ENCODE measurements at places on chromosomes 3 and 15.

DNA sequence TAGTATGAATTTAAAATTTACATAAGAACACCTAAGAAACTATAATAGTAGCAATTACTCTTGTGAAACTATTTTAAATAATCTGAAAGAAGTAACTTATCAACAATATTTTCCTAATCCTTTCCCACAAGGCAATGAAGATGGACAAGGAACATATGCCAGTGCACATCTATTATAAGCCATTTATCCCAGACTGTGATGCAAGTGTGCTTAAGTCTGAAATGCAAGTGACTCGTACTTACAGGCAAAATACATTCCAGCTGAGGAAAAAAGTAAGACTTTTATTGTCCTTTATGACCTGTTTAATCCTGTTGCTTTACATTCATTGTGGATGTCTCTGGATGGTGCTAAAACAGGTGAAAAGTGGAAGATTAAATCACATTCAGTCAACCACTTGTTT, 709.4 kb downstream of the ZNF385D start:
- no peak for DNase-seq

- DNase-seq: no peak
Measured at GRCh38 chr3:26636096-26636727, 13.6 kb downstream of the LRRC3B start.

DNA sequence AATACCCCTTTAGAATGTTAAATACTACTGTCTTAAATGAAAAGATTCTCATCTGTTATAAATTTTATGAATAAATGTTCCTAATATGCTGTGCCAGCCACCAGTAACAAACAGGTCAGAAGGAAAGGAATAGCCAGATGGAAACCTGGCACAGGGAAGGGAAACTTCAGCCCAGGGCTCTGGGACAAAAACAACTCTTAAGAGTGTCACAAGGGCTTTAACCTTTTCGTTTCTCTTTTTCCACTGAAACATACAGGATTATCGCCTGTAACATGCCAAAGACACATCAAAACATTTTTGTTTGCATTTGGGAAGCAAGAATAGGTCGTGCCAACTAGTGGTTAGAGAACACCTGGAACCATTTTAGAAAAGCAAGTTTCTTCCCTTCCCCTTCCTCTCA, 109.0 kb upstream of the NEDD4 start:
- DNase-seq: no peak

GRCh38 chr3:4408958-4409357, 58.1 kb downstream of the SUMF1 start:
- DNase-seq: no peak

- no peak for DNase-seq
Measured at GRCh38 chr15:48330105-48330785, 984 bp upstream of the DUT start.

DNA sequence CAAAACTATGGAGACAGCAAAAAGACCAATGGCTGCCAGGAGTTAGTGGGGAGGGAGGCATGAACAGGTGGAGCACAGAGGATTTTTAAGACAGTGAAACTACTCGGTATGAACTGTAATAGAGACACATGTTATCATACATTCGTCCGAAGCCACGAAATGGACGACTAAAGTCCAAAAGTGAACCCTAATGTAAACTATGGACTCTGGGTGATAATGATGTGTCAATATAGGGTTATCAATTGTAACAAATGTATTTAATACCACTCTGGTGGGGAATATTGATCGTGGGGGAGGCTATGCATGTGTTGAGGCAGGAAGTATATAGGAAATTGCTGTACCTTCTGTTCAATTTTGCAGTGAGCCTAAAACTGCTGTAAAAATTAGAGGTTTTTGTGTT, 107.0 kb downstream of the CPN2 start:
- no peak for DNase-seq

GRCh38 chr3:190532731-190533203, 18.9 kb downstream of the IL1RAP start:
- DNase-seq: no peak

GRCh38 chr3:60609446-60609845, 641.8 kb downstream of the FHIT start:
- DNase-seq: no peak

DNA sequence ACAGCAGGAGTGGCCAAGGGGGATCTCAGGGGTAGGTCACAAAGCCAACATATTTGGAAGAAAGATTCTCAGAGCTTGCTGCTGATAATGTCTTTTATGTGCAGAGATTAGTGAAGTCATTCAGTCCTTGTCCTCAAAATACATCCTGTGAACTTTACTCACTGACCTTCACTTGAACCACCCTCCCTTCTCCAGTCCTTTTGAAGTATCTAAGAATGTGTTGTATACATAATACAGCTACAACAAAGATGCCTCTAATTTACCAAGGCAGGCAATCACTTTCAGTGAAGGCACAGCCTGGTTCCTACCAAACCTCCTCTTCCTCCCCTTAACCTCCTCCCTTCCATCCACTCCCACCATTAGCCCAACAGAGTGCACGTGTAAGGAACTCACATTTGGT, 38.3 kb downstream of the ETV5 start:
- no peak for DNase-seq

DNA sequence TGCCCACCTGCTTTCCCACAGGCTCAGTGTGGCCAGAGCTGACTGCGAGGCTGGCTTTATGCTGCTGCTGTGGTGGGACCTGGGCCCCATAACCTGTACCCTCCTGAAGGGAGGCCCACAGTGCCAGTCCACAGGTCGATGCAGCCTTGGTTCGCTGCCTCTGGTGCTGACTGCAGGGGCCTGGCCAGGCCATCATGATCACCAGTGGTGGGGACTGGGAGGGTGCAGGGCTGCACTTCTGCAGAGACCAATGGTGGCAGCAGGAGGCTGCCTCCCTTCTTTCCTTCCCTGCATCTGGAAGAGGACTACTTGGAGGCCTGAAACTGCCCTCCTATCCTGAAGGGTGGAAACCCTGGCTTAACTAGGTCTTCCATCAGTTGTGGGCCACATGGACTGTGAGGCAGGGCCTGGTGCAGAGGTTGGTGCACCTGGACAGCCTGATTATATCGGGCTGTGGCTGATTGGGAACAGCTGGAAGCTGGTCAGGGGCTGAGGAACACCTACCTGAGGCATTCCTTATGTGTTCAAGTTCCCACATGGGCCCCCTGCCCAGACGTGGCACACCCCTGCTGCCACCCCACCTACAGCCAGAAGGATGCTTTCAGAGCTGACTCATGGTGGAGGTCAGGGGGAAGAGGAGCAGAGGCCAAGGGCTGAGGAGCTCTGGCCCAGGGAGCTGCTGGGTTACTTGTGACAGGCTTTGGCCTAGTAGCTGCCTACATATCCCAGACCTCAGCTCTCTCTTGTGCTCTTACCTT, 29.8 kb downstream of the POMGNT2 start:
- no peak for DNase-seq

GRCh38 chr3:62824965-62825592, 50.1 kb downstream of the CADPS start:
- DNase-seq: no peak

GRCh38 chr3:114194750-114195149, 15.9 kb upstream of the DRD3 start:
- no peak for DNase-seq

DNA sequence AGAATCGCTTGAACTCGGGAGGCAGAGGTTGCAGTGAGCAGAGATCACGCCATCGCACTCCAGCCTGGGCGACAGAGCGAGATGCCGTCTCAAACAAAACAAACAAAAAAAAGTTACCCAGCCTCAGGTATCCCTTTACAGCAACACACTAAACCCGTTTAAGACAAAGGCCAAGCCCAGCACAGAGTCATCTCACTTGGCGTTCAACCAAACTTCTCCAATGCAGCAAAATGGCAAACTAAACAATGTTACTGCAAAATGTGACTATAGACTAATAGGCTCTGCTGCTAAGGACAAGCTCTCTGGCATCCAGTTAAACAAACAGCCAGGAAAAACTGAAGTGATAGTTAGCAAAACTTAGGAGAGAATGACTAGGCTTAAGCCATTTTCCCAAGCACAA, 6.4 kb upstream of the FAM219B start:
- DNase-seq: no peak

GRCh38 chr3:101200461-101200860, 119.9 kb downstream of the IMPG2 start:
- no peak for DNase-seq

- no peak for DNase-seq
Measured at GRCh38 chr3:148023994-148024393, 614.8 kb downstream of the ZIC1 start.

DNA sequence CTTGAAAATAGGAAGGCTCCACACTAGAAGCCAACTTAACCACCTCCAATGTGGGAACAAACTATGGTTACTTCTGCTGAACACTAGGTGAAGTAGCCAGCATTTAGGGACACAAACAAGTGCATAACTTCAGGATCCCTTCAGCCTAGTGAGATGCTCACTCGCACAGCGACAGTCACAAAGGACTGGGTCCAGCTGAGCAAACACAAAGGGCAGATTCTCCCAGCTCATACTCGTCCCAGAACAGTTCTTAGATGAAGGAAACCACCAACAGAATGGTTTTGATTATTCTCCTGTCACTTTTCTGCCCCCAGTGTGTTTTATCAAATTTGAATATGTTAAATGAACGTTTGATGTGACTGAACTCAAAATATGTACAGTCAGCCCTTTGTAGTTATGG, 201.6 kb downstream of the KCNAB1 start:
- no peak for DNase-seq

- DNase-seq: no peak
Measured at GRCh38 chr15:63836579-63836978, 2.8 kb upstream of the HERC1 start.

GRCh38 chr3:190227064-190227463, 95.2 kb downstream of the CLDN1 start:
- DNase-seq: no peak

DNA sequence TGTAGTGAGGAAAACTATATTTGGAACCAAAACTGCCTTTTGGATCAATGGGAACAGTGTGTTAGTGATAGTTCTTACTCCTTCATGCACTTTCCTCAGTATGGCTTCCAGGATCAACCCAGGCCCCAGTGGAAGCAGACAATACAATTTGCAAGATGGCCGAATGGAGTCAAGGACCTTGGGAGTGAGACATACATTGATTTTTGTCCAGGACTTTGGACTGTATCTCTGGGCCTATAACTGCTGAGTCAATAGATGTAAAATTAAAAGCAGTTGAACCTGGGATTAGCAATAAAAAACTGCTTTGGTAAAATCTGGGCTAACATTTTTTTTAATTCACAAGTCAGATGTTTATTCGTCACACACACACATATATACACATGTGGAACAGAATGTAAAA, 1.8 kb downstream of the ARRDC4 start:
- no peak for DNase-seq

DNA sequence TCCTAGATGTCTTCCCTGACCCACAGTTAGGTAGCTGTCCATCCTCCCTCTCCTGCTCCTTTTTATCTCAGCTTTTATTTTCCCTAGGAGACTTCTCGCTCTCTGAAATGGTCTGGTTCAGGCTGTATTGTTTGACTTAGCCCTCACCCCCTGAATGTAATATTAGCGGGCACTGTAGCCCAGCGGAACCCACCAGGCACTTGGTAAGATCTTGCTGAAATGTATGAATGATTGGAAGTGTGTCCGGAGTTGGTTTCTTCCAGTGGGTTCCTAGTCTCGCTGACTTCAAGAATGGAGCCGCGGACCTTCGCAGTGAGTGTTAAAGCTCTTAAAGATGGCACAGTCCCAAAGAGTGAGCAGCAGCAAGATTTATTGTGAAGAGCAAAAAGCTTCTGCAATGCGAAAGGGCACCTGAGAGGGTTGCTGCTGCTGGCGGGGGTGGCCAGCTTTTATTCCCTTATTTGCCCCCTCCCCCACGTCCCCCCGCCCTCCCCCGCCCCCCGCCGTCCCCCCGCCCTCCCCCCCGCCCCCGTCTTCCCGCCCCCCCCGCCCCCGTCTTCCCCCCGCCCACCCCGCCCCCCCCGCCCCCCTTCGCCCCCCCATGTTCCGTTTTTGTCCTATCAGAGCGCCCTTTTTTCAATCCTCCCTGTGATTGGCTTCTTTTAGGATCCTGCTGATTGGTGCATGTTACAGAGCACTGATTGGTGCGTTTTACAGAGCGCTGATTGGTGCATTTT, 694 bp upstream of the EEFSEC start:
- no peak for DNase-seq

DNA sequence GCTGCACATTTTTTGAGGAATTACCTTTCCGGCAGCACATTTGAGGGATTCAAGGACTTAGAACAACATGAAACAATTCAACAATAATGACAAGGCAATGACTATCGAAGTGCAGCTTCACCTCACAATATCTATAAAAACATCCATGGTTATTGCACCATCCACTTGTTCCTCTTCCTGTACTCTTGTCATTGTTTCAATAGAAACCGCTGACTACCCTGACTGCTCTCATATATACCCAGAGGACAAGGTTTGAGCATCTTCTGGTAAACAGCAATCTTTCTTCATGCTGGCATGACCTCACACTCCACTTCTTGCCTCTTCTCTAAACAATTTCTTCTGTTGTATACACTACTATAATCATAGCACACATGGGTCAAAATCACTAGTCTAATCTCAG, 864.9 kb downstream of the FHIT start:
- peak; percentile 94 for DNase-seq

- no peak for DNase-seq
Measured at GRCh38 chr15:28075573-28075972, 23.5 kb downstream of the OCA2 start.

GRCh38 chr3:139978966-139979365, 44.0 kb downstream of the CLSTN2 start:
- DNase-seq: no peak

Data from AML-193 (cell line).